ENCODE measurements at places on chromosomes 1 and 21.

DNA sequence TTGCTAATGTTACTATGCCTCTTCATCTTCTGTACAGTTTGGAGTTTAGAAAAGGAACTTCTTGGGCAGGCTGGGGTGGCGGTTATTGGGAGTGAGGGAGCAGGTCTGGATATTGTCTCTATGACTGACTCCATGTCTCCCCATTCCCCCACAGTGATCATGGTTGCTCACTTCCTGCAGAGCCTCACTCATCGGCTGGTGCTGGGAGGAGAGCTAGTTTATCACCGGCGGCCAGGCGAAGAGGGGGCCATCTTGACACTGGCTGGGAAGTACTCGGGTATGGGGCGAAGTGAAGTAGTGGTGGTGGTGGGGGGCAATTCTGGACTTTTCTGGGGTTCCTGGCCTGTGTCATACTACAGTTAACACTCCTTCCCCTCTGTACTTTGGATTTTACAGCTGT lies 2.2 kb downstream of the TOMM40L start:
- no peak for DNase-seq

DNA sequence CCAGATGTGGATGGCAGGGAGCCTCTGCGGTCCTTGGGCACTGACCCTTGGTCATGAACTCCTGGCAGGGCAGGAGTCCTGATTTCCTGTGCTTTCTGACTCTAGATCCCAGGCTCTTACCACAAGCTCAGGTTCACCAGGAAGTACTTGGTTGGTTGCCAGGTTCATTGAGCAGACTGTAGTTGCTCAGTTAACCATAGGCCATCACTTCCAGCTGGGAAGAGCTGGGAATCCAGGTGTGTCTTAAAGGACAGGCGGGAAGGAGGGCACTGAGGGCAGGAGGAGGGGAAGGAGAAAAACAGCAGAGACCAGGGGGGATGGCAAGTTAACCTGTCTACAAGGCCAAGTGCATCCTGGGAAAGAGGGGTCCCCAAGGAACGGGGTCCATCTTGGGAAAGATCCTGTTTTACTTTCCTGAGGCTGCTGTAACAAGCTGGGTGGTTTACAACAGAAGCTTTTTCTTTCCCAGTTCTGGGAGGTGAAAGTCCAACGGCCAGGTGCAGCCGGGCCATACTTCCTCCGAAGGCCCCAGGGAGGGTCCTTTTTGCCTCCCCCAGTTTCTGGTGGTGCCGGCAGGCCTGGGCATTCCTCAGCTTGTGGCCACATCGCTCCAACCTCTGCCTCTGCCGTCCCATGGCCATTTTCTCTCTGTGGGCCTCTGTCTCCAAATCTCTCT lies 11.6 kb downstream of the KCNAB2 start:
- DNase-seq, result no peak

DNA sequence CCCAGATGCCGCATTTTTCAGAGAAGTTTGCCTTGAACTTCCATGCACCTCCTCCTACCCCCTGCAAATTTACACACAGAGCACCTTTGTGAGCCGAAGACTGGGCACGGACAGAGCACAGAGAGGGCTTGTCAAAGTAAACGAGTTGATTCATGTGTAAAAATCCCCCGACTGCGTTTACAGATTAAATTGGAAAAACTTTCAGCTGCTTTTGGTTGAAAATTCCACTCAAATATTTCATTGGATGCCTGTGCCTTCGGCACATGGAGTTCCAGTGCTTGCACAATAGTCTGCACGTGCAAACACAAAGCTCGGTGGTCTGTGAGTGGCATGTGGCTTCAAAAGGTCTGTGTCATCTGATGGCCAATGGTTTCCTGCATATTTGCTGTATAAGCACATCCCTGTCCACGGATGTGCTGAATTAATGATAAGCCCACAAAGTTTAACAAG lies 177.5 kb downstream of the SETD4 start:
- no peak for DNase-seq

DNA sequence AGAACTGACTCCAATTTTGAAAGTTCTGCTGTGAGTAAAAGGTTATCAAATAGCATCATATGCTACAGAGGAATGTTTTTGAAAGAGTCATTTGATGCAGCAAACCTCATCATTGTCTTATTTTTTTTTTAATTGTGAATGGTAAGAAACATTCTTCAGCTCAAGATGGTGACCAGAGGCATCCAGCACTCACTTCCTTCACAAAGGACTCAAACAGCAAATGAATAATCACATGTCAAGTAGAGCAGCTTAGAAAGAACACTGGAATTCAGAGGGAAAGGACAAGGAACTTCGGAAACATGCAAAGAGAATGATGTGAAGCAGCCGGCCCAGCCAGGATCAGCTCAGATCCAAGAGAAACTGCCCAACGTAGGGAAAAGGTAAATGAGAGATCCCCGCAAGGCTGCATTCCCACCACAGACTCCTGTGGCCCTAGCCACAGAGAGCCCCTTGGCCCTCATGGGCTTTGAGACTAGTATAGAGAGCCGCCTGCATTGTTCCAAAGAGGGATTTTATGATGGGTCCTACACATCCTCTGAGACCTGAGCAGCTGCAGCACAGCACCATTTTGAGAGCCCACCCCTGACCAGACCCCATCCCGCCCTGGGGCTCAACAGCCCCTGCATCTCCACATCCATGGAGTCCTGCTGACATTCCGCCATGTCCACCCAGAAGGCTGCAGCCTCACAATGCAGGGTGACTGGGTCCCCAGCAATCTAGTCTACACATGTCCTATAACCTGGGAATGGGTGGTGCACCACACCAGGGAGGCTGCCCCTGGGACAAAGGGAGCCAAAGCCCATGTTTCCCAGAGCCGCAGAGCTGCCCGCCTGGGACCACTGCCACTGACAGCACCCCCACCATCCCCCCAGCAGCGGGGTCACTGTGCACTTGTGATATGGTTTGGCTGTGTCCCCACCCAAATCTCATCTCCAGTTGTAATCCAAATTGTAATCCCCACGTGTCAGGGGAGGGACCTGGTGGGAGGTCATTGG lies 21.2 kb upstream of the UTS2 start:
- DNase-seq, result no peak

Data from NCI-H1092 (cell line).